ENCODE measurements at places on chromosomes 1 and 21.
A peak's percentile ranks its signal among the peaks of the same experiment; 100 is the strongest.

DNA sequence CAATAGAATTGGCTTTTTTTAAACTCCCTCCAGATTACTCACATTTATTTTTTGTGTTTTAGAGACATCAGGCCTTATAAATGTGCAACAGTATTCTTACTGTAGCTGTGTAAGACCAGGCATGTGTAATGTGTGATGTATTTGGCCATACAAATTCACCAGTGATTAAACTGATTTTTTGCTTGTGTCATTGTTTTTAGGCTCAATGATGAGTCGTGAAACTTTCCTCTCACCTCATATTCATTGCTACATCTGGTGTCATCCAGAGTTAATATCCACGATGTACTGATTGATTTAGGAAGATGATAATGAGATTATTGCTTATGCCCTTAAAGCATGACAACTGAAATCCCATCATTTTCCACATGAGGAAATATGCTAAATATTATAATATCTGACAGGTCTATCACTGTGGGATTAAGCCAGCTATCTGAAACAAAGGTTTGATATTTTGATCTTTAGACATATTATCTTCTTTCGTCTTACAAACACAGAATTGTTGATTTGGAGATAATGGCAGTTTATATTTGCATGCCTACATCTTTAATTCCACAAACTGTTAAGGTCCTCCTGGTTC, 487.9 kb downstream of the PTBP2 start:
- H3K36me3 ChIP-seq, result no peaks in the 10 kb centered on the region
- no peak overlapping the region for H3K27ac ChIP-seq
- peaks cover 5% of the 10 kb centered on the region for H3K4me1 ChIP-seq
- DNase-seq, result no peak
- H3K4me3 ChIP-seq, result no peak overlapping the region
- no peaks in the 10 kb centered on the region for H3K27me3 ChIP-seq

DNA sequence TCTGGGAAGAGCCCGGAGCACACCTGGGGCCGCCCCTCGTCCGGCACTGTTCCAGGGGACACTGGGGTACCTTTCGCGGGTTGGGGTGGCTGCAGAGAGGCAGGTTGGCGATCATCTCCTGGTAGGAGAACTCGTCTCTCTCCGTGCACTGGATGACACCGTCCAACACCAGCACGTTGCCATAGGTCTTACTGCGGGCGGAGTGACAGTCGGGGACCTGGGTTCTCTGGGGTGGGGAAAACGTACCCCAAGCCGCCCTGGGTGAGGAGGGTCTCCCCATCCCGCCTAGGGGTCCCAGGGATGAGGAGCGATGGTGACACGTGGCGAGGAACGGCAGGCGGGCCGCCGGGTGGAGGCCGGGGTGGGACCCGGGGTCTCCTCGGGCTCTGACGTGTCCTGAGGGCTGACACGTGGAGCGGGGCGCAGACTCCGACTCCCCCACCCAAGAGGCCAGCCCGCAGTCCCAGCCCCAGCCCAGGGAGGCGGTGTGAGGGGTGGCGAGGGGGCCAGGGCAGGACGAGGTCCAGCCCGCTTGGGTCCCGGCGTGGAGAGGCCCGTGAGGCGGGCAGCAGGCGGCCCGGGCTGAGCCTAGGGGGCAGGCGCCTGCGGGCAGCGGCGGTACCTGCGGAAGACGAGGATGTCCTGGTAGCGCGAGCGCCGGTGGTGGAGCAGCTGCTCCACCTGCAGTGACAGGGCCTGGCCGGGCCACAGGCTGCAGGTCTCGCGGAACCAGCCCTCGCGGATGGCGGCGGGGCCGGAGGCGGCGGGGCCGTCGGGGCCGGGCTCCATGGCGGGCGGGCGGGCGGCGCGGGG, 457 bp downstream of the SRM start:
- H3K4me3 ChIP-seq, result peak overlapping the region; percentile 69
- peaks cover 5% of the 10 kb centered on the region for H3K36me3 ChIP-seq
- DNase-seq, result no peak

- no peak overlapping the region for H3K27ac ChIP-seq
- no peak overlapping the region for H3K4me3 ChIP-seq
- H3K27me3 ChIP-seq, result no peaks in the 10 kb centered on the region
- no peaks in the 10 kb centered on the region for H3K4me1 ChIP-seq
- H3K36me3 ChIP-seq, result no peaks in the 10 kb centered on the region
- DNase-seq, result no peak
These were observed 31.9 kb upstream of the RXRG start for GRCh38 chr1:165476776-165477175.

- H3K27me3 ChIP-seq, result no peaks in the 10 kb centered on the region
- no peak for DNase-seq
- H3K36me3 ChIP-seq, result no peaks in the 10 kb centered on the region
- no peaks in the 10 kb centered on the region for H3K4me1 ChIP-seq
- H3K27ac ChIP-seq, result no peak overlapping the region
These were observed 11.4 kb upstream of the KIAA1614 start for GRCh38 chr1:180901076-180901990.

- H3K27ac ChIP-seq, result no peak overlapping the region
- no peak overlapping the region for H3K4me3 ChIP-seq
- peak; percentile 94 for DNase-seq
- H3K36me3 ChIP-seq, result no peaks in the 10 kb centered on the region
- no peaks in the 10 kb centered on the region for H3K4me1 ChIP-seq
- no peaks in the 10 kb centered on the region for H3K27me3 ChIP-seq
These were observed 37.3 kb downstream of the NENF start for GRCh38 chr1:212470059-212470458.

DNA sequence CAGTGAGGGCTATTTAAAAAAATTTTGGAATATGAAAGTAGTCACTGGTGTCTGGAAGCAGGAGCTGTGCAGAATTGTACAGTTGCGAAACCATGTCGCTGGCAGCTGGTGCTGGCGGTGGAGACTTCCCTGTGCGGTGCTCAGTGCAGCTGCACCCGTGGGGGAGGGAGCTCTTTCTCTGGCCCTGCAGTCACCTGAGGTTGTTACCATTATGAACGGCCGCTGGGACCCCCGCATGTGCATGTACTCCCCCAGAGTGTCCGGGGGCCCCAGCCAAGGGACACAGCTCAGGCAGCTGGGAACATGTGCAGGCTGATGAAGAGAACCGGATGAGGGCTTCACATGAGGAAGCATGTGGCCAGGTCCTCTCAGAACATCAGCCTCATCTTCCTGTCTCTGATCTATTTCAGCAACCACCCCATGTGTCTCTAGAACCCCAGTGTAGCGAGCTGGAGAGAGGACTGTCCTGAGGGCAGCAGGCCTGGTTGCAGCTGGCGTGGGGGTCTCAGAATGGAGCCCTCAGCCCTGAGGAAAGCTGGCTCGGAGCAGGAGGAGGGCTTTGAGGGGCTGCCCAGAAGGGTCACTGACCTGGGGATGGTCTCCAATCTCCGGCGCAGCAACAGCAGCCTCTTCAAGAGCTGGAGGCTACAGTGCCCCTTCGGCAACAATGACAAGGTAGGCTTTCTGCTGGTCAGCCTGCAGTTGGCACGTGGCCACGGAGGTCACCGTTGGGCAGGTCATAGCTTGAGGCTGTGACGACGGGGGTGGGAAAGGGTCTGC, at the start of gene TRPM2:
TSS of gene TRPM2 (plus strand) at position 431 of the 780 bp plus-strand sequence. CDS start at position 511, 80 bp downstream.
- no peak within 1 kb of the TSS for H3K27ac ChIP-seq
- DNase-seq, result peak; percentile 79
- no peaks in the 10 kb centered on the region for H3K36me3 ChIP-seq
- no peak within 1 kb of the TSS for H3K4me3 ChIP-seq

- no peak overlapping the region for H3K27ac ChIP-seq
- H3K4me1 ChIP-seq, result no peaks in the 10 kb centered on the region
- H3K4me3 ChIP-seq, result no peak overlapping the region
- peaks cover 2% of the 10 kb centered on the region for H3K36me3 ChIP-seq
- H3K27me3 ChIP-seq, result no peaks in the 10 kb centered on the region
These were observed 45.7 kb downstream of the ABCD3 start for GRCh38 chr1:94463765-94464330.

DNA sequence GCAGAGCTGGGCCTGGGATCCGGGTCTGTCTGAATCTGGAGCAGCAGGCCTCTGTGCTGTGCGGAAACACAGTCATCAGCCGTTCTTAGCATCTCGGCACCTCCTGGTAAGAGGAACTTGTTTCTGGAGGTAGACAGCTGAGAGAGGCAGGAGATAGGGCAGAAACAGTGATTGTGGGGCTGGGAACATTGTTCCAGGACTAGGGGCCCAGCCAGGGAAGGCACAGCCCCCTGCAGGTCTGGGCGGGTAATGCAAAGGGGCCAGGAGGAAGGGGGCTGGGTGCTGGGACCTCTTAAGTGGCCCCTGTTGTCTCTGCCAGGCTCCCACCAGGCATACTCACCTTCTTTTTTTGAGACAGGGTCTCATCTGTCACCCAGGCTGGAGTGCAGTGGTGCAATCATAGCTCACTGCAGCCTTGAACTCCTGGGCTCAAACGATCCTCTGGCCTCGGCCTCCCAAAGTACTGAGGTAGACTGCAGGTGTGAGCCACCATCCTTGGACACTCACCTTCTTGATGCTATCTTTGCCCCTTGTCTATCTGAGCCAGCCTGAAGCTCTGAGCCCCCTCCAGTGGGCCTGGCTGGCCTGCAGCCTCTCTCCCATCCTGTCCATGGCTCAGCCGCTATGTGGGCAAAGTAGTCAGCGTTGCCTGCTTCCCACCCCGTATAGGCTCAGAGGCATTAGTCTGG, 134.3 kb upstream of the ZBTB40 start:
- H3K27me3 ChIP-seq, result no peaks in the 10 kb centered on the region
- H3K27ac ChIP-seq, result no peak overlapping the region
- DNase-seq, result no peak
- no peak overlapping the region for H3K4me3 ChIP-seq

GRCh38 chr1:178277793-178278530, 184.1 kb downstream of the RASAL2 start:
- no peaks in the 10 kb centered on the region for H3K36me3 ChIP-seq
- no peaks in the 10 kb centered on the region for H3K4me1 ChIP-seq
- DNase-seq, result no peak
- H3K27me3 ChIP-seq, result no peaks in the 10 kb centered on the region

DNA sequence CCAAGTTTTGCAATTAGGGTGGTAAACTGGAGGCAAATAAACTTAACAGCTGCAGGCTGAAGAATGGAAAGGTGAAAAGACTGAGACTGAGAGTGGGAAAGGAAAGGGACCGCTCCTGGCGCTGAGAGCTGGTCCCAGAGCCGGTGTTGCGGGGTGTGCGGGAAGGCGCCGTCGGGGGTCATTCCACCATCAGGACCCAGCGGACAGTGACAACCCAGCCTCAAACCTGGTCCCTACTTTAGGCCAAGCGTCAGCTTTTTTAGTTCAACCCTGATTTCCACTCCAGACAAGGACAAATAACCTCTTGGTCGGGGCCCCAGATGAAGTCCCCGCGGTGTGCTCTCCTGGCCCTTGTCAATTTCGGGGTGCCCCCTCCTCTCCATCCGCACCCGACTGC, 145.8 kb upstream of the ETS2 start:
- H3K4me1 ChIP-seq, result peaks cover 8% of the 10 kb centered on the region
- DNase-seq, result no peak
- H3K27ac ChIP-seq, result peak overlapping the region; percentile 86
- no peaks in the 10 kb centered on the region for H3K27me3 ChIP-seq

DNA sequence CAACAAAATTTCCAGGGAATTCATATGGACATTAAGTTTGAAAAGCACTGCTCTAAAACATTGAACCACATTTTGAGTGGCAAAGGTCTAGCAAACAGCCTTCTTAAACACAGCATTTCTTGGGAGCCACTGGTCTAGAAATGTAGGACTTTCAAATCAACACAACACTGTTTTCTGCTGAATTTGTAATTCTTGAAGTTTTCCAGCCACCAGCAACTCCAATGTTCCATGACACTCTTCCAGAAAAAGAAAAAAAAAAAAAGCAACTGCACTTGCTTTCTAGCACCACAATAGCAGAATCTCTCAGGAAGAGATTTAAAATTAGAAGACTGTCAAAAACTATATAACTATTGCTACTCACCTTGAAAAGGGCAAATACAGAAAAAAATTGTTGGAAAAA, 4.5 kb downstream of the SYDE2 start:
- no peaks in the 10 kb centered on the region for H3K4me1 ChIP-seq
- H3K27ac ChIP-seq, result no peak overlapping the region
- DNase-seq, result no peak
- no peak overlapping the region for H3K4me3 ChIP-seq

DNA sequence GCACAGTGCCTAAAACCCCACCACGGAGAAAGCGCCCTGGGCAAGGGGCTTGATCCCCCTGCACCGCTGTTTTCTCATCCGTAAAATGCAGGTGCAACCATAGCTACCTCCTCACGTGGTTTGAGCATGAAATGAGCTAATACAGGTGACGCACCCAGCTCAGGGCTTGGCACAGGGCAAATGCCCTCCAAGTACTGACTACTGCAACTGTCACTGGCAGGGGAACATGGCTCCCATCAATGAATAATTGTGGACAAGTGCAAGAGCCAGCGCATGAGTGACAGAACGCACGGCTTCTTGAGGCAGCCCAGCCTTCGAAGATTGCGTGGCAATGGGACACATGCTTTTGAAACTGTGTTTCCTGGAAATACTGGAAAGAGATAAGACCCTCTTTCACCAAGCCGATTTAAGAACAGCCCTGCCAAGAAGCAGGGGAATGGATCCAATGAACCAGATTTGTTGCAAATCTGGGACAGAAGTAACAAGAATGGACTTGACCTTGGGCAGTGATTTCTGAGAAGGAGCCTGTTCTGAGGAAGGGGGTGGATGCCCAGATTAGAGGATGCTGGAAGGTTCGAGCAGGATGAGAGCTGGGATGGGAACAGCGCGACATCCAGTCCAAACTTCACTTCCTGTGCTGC, 92.8 kb upstream of the IFFO2 start:
- no peaks in the 10 kb centered on the region for H3K4me1 ChIP-seq
- H3K27ac ChIP-seq, result no peak overlapping the region
- no peaks in the 10 kb centered on the region for H3K36me3 ChIP-seq
- peak; percentile 11 for DNase-seq
- no peak overlapping the region for H3K4me3 ChIP-seq

DNA sequence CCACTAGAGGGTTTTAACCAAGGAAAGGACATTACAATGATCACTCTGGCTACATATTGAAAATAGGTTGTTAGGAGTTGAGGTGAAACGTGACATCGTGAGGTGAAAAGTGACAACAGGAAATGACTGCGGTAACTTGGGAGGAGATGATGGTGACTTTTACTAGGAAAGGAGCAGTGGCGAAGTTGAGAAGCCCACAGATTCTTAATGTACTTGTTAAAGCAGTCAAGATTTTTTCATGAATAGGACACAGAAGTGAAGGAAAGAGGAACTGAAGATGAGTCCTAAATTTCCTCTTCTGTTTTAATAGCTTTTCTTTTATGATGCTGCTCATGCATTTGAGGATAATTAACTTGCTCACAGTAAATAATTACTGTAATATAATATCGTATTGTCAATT, 59.5 kb downstream of the OMA1 start:
- H3K4me3 ChIP-seq, result no peak overlapping the region
- no peak overlapping the region for H3K27ac ChIP-seq
- DNase-seq, result no peak
